T-helper 2 cell (primary cell): ENCODE measurements at places on chromosomes 11 and 22.

DNA sequence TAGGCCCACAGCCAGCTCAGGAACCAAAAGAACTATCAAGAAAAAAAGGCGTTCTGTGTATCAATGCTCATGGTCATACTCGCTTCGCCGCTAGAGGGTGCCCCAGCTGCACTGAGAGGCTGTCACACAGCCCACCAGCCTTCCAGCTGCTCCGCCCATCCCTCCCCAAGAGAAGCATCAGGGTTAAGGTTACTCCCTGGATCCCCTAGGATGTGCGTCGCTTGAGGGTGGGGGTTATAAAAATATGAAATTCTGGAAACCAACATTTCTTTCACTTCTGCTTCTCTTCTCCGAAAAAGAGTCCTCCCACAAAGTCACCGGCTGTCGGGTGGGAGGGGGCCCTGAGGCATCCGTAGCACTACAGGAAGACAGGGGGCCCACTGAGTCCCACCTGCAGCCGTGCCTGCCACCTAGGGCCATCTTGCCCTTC, 1.7 kb downstream of the CBX6 start:
- DNase-seq = peak; percentile 85

- DNase-seq = no peak
Observed at GRCh38 chr11:130553306-130553705, 104.9 kb downstream of the ADAMTS15 start.

- DNase-seq = no peak
Observed at GRCh38 chr11:116168459-116168787, 604.4 kb downstream of the BUD13 start.

GRCh38 chr22:33883961-33884808, 36.1 kb downstream of the LARGE1 start:
- no peak for DNase-seq

DNA sequence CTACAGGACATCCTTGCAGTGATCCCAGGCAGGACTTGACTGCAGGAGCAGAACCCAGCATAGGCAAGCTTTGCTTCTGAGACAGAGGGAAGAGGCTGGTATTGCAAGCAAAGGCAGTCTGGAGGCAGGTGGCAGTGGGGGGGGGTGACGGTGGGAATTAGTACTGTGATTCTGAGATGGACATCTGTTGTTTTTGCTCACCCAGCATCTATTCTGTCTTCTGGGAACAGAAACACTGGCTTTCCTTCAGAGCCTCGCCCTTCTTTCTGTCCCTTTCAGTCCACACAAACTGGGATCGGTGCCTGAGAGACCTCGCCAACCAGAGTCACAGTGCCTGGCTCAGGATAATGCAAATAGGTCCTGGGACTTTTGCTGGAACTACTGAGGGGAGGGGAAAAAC, 31.2 kb upstream of the RASL10A start:
- DNase-seq = no peak

- no peak for DNase-seq
Observed at GRCh38 chr22:26811647-26811992, 154.2 kb downstream of the MIAT start.
